ENCODE measurements at places on chromosomes 6 and 20.
A peak's percentile ranks its signal among the peaks of the same experiment; 100 is the strongest.

- no peak for DNase-seq
Measured at GRCh38 chr6:49464691-49465090, 1.5 kb downstream of the CENPQ start.

DNA sequence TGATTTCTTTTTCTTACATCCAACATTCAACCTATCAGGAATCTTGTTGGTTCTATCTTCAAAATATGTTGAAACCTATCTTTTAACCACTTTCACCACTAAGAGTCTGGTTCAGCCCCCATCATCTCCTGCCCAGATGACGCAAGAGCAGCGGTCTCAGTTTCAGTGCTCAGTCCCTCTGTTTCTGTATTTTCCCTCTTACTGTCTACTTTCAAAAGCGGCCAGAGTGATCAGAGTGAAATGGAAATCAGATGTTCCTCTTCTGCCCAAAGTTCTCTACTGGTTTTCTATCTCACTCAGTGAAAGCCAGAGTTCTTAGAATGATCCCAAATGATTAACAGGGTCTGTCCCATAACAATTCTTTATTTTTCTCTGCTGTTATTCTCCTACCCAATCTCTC is 147.9 kb upstream of the PDE7B start:
- no peak for DNase-seq

DNA sequence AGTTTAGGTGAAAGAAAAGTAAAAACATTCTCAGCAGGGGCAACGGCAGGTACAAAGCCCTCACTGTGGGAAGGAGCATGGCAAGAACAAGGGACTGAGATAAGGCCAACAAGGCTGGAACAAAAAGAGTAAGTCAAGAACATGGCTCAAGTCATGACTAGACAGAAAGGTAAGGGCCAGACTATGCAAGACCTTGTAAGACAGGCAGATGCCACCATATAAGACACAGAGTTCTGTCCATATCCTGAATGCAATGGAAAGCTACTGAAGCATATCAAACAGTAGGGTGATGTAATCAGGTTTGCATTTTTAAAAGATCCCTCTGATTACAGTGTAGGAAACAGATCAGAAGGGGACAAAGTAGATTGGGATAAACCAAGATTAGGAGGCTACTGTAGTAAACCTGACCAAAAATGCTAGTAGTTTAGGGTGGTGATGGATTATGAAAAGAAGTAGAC is 5.5 kb downstream of the REV3L start:
- no peak for DNase-seq

- peak; percentile 97 for DNase-seq
Measured at GRCh38 chr6:44072959-44073611, 54.2 kb downstream of the MRPL14 start.

DNA sequence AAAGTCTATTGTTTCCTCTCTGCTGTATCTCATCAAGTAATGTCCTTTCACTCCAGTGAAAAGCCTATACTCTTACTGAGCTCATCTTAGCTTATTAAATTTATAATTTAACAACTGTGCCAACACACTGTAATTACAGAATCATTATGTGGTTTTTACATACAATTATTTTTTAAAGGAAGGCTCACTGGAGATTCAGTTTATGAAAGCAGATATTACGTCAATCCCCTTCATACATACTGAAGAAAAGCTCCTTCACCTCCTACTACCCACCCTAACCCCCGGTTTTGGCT is 28.1 kb downstream of the ARHGAP18 start:
- no peak for DNase-seq

- DNase-seq, result no peak
Measured at GRCh38 chr6:23006656-23007055, 437.3 kb downstream of the HDGFL1 start.

DNA sequence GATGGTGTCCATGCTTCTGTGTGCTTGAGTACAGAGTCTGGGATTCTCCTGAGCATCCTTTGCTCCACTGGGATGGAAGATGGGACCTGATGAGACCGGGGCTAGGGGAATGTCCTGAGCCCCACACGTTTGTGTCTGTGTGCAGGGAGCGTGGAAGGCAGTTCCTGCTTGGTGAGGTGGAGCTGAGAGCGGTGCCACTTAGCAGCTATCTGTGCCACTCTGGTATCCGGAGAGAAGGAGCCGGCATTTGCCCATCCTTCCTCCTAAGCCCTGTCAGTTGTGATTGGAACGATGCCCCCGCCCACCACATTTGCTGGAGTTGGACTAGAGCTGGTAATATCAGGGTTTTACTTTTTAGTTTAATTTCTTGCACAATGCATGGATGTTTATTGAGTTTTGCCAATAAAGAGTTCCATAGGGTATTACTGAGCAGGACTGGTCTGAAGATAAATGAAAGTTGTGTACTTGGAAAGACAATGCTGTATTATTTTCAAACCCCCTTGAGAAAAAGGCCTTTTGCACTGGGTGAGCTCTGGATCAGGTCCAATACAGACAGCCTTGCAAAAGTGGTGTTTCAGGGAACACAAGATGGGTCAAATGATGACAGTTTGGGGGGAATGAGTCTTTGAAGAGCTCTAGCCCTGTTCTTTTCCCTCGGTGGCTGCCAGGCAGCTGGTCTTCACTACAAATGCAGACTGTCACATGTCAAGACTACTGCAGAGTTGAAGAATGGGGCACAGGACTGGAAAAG is 130.8 kb downstream of the SYCP2 start:
- no peak for DNase-seq

- no peak for DNase-seq
Measured at GRCh38 chr20:24658920-24659660, 189.7 kb downstream of the SYNDIG1 start.

GRCh38 chr20:62515826-62516225 is 40.0 kb upstream of the GATA5 start:
- no peak for DNase-seq

DNA sequence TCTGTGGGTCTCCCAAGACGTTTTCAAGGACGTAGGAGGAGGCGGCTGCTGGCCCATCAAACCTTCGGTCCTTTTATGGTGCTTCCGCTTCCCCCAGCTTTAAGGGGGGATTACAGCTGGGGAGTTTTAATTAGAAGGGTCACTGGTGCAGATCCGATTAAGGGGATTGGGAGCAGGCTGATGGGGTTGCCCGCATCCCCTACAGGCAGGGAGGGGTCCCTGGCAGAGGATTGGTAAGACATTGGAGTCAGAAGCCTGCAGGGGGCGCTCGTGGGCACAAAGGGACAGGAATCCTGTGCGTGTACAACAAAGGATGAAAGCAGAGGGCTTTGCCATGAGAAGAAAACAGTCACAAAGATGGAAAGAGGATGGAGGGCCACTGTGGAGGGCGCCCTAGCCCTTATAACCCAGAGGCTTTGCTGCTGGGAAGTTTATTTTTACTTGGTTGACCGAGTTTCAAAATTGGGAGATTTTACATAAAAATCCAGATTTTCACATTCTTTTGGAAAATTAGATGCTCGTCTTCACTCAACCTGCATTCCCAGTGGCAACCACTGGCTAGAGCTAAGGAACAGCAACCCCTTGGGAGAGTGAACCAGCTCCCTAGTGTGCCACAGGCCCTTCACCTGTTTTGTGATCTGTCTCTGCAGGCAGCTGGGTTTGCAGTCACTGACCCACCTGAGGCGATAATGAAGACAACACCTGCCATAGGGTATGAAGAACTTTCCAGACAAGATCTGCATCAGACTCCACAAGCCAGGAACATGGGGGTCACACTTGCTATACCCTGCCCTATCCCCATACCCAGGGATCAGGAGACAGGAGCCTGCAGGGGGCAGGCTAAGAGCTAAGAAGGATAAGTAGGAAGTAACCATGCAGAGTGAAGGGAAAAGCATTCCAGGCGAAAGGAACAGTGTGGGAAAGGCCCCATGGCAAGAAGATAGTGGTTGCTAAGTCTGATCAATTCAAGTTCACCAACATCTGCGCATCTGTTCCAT is 97.7 kb downstream of the KCNB1 start:
- DNase-seq, result peak; percentile 52

GRCh38 chr6:68738039-68738438 is 103.0 kb downstream of the ADGRB3 start:
- DNase-seq, result no peak

DNA sequence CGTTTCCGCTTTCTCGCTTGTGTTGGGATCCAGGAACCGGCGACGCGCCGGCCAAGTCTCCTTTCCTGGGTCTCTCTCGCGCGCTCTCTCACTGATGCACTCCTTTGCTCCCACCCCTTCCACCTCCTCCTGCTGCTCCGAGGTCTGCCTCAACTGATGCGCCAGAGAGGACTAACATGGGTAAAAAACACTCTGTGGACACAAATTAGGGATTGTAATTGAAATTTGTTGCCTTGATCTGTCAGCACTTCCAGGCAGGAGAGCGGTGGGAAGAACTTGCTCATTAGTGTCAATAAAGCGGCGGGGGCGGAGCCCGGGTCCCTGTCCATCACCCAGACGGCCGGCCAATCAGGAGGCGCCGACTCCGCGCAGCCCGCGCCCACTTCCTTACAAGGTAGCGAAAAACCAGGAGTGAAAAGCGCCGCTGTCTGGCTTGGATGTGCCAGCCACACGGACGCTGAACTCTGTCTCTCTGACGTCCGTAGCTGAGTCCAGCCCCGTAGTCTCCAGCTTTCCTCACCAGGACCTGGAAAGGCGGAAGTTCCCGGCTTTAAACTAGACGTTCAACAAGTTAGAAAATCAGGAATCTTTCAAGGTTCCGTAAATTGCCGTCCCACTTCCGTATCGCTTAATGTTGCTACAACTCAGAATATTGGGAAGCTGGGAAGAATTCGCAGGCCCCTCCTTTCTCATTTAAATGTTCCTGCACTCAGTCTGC is at the start of gene TBX18:
Gene TBX18, minus strand, starts transcription at position 267 of the 718 bp plus-strand sequence. CDS start 417 bp downstream, outside the sequence.
- peak; percentile 96 for DNase-seq

DNA sequence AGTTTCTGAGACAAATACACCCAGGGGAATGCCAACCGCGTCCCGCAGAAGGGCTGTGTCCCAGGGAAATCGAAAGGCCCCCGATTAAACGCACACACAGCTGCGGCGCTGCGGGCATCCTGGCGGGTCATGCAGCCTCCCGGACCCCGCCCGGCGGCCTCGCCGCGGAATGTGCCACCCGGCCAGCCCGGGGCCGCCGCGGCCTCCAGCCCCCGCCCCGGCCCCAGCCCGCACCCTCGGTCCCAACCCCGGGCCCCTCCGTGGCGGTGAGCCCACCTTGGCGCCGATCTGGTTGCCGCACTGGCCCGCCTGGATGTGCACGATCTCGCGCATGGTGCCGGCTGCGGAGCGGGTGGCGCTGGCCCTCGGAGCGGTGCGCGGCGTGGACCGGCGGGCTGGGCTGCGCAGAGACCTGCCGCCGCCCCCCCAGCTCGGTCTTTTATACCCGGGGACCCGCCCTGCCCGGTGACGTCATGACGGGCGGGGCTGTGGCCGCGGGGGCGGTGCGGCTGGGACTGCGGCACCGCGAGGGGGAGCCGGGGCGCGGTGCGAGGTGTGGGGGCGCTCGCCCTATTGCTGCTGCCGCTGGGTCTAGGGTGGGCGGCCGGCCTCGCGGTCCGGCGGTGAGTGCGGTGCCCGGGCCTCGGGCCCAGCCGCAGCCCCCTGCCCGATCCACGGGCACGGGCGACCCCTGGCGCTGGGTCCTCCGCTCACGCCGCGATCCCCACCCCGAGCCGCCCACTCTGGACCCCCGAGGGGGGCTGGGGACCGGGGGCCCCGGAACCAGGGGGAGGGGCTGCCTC is at the start of gene TUBB2A:
Gene TUBB2A, minus strand, starts transcription at position 414 of the 803 bp plus-strand sequence. Its CDS starts 81 bp downstream, at position 333.
- DNase-seq, result peak; percentile 80

GRCh38 chr6:74597840-74598239 is 608.0 kb downstream of the COL12A1 start:
- DNase-seq, result no peak

GRCh38 chr6:16635291-16635809 is 125.9 kb downstream of the ATXN1 start:
- DNase-seq, result no peak

DNA sequence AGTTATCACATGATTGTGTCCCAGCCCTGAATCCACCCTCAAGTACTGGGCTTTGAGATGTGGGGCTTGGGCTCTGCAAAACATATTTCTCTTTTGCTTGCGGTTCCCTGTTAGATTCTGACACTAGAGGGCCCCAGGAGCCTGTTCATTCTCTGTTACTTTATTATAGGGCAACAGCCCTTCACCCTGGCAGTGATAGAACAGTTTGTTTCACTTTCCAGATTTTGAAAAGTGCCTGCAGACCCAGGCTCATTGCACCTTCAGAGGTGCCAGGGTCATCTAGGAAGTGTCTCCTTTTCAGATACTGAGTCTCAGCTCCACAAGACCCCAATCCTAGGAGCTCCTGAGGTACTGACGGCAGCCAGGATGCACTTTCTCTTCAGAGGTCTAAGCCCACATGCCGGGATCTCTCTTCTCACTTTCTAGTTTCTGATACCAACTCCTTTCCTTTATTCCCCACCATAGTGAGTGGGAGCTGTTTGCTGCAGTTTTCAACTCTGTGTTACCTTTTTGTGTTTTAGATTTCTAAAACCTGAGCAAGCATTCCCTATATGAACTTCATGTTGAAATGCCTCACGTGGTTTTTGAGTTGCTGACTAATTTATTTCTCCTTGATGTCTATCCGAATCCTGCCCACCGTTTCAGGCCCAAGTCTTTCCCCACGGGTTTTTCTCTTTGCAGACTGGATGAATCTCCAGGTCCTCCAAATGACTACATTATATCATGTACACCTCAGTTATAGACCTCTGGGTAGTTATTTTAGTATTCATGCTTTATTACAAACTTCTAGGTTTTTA is 10.9 kb downstream of the ABT1 start:
- DNase-seq, result peak; percentile 67

DNA sequence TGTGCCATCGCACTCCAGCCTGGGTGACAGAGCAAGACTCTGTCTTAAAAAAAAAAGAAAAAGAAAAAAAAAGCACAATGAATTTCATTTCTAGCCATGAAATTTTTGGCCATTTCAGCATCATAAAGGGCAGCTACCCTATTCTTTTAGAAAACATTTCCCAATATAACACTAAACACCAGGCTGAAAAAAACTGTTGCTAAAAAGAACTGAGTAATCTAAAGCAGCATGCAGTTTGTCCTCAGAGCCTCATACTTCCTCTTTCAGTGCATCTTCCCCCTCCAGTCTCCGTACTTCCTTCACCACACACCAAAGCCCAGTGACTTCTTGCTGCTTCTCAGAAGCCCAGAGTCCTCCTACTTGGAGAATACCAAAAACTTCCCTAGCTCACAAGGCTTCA is 5.6 kb upstream of the IFNGR1 start:
- DNase-seq, result no peak

GRCh38 chr6:36793913-36794712 is 45.1 kb downstream of the CPNE5 start:
- no peak for DNase-seq

Measured in umbilical cord (tissue), 2 donors.